GM06990 (cell line): ENCODE measurements at places on chromosomes 12 and 14.

GRCh38 chr14:98131406-98131805 lies 1140.6 kb downstream of the BCL11B start:
- no peak for DNase-seq

DNA sequence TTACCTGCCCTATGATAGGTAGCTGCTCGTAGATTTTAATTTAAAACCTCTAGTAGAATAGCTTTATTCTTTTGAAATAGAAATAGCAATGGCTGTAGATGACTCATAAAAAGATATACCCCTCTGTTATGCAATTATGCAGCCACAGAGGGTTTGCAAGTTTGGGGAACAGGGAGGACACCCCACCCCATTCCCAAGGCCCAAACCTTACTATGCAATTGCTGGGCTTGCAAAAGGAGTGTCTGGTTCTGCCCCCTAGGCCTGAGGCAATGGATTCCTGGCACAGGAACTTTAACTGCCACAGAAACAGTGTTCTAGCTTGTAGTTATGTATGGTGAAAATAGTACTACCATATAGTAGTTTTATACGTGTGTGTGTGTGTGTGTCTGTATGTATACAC lies 403.3 kb downstream of the ADAMTS20 start:
- DNase-seq, result no peak

- DNase-seq, result no peak
These were observed 96.2 kb downstream of the FIGNL2 start for GRCh38 chr12:51752234-51752889.

DNA sequence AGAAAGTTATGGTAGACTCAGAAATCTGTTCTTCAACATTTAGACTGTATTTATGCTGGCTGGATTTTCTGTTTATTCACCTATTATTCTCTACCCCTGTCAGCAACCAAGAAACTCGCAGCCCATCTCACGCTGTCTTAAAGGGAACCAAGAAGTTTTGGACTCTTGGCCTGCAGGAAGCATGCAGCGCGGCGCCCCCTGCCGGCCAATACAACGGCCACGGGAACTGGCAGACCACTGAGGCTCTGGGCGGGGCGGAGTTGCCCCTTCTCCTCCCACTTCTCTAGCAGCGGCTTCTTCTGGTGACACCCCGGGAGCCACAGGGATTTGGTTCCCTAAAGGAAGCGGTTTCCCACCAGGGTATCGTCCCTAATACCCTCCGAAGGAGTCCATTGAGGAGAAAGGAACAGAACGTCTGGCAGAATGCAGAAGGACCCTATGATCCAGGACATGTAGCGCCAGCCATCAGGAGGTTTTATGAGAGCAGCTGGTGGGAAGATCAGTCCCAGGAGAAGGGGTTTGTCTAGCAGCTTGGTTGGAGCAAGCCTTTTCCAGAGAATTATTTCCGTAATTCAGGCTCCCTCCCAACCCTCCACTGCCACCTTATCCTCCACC lies 21.0 kb upstream of the RNASE2 start:
- peak; percentile 40 for DNase-seq

DNA sequence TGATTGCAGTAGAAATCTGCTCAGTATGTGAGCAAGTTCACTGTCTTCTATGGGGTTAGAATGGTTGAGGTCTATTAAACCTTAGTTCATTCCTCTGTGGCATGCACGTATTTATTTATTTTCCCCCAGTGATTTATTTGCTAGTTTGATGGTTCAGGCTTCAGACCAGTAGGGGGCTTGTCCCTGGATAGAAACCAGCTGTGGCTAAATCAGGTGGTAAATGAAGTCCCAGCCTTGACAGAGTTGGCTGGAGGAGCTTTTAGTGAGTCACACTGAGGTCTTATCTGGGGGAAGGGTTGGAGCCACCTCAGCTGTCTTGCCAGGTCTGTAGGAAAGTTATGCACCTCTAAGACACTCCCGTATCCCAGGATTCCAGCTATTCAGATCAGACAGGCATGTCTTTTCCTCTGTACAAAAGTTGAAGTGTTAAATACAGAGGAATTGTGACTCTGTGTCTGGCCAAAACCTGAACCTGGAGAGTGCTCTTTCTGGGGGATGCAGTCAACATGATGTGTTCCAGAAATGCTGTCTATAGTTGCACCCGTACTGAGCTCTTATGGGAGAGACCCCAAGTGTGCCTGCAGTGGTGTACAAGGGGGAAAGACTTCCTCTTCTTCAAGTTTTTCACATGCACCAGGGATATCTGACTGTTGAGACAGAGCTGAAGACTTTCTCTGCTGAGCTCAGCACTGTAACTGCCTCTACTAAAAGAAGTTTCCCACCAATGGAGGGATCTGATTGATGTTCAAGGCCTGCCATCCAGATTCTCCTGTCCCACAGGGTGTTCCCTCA lies 1322.1 kb downstream of the TMEM121 start:
- DNase-seq, result peak; percentile 47

- DNase-seq, result no peak
These were observed 5.9 kb upstream of the APOLD1 start for GRCh38 chr12:12779529-12779928.

GRCh38 chr12:49017891-49018260 lies 700 bp downstream of the PRKAG1 start:
- no peak for DNase-seq

DNA sequence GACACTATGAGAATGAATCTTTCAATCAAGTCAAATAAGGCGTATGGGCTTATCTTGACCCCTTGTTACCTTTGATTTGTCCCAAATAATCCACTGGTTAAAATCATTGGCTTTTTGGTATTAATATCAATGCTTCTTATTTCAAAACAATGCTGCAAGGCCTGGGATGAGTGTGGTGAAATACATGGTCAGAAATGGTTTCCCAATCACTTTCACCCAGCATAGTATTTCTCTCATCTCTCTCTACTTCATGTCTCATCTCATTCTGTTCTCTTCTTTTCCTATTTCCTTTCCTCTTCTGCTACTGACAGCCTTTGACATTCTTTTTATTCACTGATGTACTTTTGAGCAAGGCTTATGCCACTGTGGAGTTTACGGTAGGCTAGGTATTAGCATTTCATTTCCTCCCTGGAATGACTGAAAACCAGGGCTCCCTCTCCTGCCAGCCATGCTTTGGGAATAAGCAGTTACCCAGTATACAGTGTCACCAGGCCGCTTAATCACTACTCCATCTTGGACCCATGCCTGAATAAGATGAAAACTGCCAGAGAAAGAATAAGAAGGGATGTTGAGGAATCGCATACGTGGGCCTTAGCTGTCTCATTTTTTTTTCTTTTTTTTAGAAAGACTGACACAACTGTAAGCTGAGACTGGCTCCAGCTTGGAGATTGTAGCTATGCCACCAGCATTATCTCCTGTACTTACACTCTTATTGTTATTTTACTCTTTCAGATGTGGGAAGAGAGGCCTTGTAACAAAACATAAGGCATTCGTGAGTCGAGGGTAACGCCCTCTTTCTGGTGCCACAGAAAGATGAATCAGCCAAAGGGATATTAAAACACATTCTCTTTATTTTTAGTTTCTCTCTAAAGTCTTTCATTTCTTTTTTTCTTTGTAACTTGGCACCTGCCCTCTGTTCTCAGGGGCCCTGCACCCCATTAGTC lies 53.5 kb downstream of the IGF1 start:
- no peak for DNase-seq

- DNase-seq, result no peak
These were observed 475.6 kb downstream of the MED13L start for GRCh38 chr12:115801871-115802270.

DNA sequence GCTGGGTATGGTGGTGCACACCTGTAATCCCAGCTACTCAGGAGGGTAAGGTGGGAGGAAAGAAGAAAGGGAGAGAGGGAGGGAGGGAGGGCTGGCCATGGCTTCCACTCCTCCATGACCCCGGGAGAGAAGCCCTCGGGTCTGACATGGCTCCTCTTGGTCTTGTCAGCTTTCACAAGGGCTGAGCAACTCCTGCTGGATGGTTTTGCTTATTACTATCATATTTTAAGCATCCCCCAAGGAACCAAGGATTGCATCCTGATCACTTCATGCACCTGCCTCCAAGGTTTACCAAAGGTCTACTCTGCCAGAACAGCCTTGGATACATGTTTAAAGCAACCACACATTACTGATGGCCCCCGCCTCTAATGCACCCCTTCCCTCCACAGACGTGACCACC lies 28.0 kb upstream of the NCOR2 start:
- DNase-seq, result no peak
